Stimulated activated effector memory CD8-positive, alpha-beta T cell treated with anti-CD3 and anti-CD28 coated beads, Interleukin-12 subunit alpha, Interleukin-12 subunit beta, amount 100 ng/mL, for 72 hours (primary cell): ENCODE measurements at places on chromosomes 11 and 22.

- no peak for DNase-seq
Measured at GRCh38 chr11:33655842-33656600, 44.6 kb downstream of the C11orf91 start.

DNA sequence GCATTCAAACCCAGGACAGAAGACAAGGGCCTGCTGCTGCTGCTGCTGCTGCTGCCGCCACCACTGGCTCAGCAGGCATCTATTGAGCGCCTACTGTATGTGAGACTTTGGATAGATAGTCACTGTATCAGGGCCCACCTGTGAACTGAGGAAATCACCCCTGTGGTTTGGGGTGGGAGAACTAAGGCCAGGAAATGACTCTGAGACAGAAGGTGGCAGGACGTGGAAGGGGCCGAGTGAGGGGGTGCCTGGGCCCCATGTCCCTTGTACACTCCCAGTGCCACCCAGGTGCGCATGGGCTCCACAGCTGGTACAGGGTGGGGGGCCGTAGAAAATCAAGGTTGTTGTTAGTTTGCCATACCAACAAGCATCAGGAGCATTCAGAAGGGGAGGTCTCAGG, 50.6 kb downstream of the ARHGAP8 start:
- no peak for DNase-seq

DNA sequence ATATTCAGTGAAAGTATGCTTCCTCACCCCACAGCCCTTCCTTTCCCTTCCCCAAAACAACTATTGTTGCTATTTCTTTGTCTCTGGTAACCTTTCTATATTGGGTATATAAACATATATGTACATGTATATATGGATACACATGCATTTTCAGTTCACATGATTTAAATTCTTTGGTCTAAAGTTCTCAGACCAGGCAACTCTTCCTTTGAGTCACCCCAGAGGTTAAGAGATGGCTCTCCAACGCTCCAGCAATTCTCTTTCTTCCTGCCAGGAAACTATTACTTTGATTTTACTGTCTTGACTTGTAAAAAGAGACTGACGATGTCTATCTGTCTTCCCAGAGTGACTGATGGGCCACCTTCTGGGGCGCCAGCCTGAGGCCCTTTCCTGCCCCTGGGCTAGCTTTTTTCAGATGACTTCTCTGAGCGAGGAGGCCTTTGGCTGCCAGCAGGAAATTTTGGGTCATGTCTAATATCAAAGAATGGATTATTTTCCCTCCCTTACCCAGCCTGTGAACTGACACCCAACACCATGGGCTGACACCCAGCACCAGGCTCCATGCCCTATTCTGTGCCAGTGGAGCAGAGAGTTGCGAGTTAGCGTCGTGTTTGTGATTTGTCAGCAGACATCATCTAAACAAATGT, 14.4 kb upstream of the ST3GAL4 start:
- DNase-seq = no peak

DNA sequence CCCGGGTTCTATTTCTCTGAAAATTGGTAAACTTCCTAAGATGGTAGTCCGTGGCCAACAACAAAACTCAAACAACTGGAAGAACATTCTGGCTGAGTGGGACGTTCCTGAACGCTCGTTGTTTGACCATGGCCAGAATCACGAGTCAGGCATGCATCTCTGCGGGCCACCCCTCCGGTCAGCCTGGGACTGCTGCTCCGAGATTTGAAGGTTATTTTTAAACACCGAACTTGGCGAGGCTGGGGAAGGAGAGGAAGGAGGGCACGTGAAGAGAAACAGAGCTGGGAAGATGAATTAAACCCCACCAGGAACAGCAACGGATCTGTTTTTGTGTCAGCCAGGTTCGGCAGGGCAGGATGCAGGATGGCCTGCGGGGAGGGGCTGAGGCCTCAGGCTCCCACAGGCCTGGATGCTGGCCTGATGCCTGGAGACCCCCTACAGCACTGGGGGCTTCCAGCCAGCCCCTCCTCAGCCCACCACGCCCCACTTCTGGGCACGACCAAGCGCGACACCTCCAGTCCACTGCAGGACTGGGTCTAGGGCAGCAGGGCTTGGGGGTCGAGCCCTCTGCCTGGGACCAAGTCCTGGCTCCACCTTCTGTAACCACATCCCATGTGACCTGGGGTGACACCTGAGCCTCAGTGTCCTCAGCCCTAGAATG, 5.1 kb downstream of the SHISAL1 start:
- DNase-seq = no peak

DNA sequence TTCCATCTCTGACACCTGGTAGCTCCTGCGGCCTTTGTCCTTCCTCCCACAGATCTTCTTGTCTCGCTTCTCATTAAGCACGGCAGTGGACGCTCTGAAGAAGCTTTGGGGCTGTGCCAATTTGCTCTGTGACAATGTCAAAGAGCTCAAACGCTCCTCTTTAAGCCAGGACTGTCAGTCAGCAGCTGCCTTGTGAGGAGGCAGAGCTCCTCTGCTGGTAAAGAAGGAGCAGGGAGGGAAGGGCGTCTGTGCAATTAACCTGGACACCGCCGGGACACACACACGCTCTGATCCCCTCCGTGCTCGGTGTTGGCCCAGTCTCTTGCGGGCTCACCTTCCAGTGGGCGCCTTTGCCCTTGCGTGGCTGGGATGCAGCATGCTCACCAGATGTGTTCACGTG, 373.9 kb downstream of the BRD1 start:
- DNase-seq = no peak

- DNase-seq = no peak
Measured at GRCh38 chr11:76768088-76768908, 14.9 kb upstream of the TSKU start.

DNA sequence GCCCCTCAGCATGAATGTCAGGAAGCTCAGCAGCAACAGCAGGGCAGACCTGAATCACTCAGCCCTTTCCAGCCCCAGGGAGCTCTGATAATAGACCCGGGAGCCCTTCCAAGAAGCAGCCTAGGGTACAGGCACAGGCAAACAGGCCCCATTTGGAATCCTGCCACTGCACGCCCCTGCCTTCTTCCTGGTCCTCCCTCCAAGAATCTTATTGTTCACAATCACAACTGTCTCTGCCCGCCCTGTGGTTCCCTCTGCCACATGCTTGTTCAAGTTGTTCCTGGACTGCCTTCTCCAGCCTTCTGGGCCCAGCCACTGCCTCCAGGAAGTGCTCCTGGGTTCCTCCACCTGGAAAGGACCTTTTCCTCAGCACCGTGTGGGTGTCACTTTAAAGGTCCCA, 54.6 kb downstream of the LRRC32 start:
- DNase-seq = no peak
